ENCODE measurements at places on chromosomes 1 and 21.

- no peak for DNase-seq
Observed at GRCh38 chr1:155453141-155453540, 109.5 kb downstream of the ASH1L start.

GRCh38 chr1:221881805-221882581, 140.1 kb upstream of the DUSP10 start:
- no peak for DNase-seq

- no peak for DNase-seq
Observed at GRCh38 chr21:32682696-32683474, 44.9 kb downstream of the SYNJ1 start.

DNA sequence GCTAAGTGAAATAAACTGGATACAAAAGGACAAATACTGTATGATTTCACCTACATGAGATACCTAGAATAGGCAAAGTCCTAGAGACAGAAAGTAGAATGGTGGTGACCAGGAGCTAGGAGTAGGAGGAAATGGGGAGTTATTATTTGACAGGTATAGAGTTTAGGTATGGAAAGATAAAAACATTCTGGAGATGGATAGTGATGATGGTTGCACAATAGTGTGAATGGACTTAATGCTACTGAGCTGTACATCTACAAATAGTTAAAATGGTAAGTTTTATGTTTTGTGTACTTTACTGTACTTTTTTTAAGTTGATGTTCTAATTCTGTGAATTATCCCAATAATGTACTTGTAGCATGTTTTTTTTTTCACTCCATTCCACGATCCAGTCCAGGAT, 59.5 kb upstream of the RALGPS2 start:
- DNase-seq: no peak

- DNase-seq: no peak
Observed at GRCh38 chr1:91745640-91746373, 140.1 kb downstream of the TGFBR3 start.

- no peak for DNase-seq
Observed at GRCh38 chr1:151002611-151003010, 4.1 kb downstream of the MINDY1 start.

DNA sequence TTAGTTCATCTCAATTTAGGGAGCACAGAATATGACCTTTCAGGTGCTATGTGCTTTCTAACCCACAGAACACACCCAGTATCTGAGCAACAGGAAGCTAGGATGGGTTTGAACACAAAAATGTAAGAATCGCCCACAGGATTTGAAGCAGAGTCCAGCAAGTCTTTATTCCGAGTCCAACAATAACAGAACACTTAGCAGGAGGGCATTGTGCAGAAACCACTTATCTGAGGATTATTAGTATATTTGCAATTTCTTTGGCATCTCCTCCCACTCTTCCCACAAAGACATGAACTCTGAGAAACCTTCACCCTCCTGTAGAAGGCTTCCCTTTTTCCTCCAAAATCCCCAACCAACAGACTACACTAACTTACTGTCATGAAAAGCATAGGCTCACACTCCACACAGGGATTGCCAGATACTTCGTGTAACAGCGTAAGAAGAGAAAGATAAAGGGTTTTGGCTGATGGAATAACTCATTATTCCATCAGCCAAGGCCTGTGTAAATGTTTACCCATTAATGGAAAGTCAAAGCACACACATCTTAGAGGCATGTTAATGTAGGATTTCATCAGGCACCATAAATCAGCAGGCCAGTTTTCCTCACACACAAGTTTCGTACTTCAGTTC, 16.1 kb downstream of the SIPA1L2 start:
- no peak for DNase-seq

GRCh38 chr1:170555370-170555769, 23.4 kb downstream of the GORAB start:
- DNase-seq: no peak

DNA sequence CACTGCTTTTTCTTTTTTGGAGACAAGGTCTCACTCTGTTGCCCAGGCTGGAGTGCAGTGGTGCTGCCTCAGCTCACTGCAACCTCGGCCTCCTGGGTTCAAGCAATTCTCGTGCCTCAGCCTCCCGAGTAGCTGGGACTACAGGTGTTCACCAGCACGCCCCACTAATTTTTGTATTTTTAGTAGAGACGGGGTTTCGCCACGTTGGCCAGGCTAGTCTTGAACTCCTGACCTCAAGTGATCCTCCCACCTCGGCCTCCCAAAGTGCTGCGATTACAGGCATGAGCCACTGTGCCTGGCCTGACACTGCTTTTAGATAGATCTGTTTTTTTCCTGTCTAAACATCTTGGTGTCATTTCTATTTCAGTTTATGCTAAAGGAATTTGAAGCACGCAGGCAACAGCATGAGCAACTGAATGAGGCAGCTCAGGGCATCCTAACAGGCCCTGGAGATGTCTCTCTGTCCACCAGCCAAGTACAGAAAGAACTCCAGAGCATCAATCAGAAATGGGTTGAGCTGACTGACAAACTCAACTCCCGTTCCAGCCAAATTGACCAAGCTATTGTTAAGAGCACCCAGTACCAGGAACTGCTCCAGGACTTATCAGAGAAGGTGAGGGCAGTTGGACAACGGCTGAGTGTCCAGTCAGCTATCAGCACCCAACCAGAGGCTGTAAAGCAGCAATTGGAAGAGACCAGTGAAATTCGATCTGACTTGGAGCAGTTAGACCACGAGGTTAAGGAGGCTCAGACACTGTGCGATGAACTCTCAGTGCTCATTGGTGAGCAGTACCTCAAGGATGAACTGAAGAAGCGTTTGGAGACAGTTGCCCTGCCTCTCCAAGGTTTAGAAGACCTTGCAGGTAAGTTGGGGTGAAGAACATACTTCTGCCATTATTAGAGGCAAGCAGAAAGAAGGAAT, 106.1 kb upstream of the BMP8A start:
- no peak for DNase-seq

DNA sequence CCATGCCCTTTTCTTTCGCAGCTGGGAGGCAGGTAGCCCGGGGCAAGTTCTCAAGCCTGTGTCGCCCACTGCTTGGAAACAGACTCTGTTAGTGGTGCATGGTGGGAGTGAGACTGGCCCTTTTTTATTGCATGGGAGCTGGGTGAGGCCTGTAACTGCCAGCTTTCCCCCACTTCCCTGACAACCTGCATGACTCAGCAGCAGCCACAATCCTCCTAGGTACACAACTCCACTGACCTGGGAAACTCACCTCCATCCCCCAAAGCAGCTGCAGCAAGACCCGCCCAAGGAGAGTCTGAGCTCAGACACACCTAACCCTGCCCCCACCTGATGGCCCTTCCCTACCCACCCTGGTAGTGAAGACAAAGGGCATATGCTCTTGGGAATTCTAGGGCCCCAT, 25.8 kb downstream of the PIGP start:
- DNase-seq: no peak

Data from stimulated activated CD4-positive, alpha-beta T cell treated with anti-CD3 and anti-CD28 coated beads, Interleukin-1b, Interleukin-23, amount 100 ng/mL, for 1 hour (primary cell).